ENCODE measurements at places on chromosomes 2 and 18.

DNA sequence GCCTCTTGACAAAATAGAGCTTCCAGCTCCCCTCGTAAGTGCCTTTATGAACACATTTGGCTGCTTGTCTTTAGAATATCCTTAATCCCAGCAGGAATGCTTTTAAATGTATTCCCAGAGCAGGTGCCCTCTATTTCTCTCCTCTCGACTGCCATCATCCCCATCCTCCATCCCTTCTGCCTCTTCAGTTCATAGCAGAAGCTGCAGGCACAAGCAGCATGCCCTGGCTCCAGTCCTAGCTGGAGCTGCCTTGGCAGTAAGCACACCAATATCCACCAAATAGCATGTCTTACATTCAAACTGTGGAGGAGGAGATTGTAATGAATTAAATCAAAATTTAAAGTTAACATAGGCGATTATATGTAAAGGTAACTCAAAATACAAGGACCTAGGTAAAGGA, 891.3 kb upstream of the SLC39A10 start:
- DNase-seq, result no peak

GRCh38 chr2:191728750-191729624, 51.1 kb downstream of the NABP1 start:
- no peak for DNase-seq

GRCh38 chr2:131127981-131128380, 22.8 kb downstream of the PLEKHB2 start:
- DNase-seq, result no peak

DNA sequence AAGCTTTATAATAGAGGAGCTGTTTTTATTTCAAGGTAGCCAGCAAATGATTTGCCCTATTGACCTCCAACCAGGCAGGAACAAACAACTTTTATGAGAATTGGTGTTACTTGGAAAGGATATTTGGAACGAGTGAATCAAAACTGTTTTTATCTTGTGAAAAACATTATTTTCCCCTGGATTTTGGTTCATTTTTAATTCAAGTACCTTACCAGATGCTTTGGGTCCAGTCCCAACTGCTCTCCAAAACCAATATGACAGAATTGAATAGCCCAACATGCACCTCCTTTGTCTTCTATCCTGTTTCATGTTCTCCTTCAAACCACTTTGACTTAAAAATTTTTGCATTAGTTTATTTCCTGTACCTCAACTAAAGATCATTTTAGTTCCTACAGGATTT, 178.6 kb upstream of the RBMS1 start:
- DNase-seq, result no peak

- DNase-seq, result no peak
Observed at GRCh38 chr2:85727798-85728197, 26.0 kb upstream of the ATOH8 start.

GRCh38 chr18:30094556-30094955, 948.0 kb downstream of the DSC3 start:
- no peak for DNase-seq
